ENCODE measurements at places on chromosomes 7 and 10.

GRCh38 chr7:7352845-7353244 is 170.5 kb downstream of the C1GALT1 start:
- no peak for DNase-seq

DNA sequence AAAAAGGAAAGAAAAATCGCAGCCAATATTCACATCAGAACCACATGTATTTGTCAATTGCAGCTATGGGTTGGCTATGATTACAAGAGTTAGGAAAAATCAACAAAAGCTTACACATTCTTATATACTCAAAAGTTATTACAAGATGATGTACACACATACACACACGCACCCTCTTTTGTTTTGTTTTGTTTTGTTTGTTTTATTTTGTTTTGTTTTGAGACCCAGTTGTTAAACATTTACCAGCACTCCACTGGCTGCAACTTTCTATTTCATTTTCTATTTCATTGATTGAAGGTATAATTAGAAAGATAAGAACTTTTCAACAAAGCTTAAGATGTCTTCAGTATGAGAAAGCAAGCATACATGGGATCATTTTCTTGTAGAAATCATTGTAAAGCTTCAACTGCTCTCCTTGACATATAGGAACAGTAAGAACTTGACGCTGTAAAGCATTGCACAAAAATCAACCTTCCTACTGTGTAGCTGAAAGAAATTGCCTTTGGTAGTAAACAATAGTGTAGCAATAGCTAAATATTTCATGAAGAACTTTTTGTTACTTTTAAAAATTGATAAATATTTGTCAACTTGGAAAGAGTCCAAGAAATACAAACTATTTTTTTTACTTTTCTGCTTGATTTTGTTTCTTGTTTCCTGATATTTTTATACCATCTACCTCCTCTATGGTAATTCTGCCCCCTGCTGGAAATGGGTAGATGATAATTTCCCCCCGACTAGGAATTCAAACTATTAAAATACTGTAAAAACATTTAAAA is 205.9 kb downstream of the MBL2 start:
- peak; percentile 24 for DNase-seq

DNA sequence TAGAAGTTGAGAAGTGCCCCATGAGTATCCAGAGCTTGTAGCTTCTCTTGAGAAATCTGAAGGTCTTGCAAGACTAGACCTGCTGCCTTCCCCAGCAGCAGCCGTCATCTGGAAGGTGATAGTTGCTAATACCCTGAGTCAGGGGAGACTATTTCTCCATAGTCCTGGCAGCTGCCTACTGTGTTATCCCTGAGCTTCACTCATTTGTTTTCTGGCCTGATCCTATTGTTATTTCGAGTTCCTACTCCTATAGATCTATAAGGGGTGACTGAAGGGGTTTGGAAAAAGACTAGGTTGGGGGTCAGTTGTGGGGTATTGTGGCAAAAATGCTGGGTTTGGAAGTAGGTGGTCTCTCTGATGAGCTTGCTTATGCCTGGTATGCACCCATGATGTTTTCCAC is 297.8 kb downstream of the CNTNAP2 start:
- no peak for DNase-seq

DNA sequence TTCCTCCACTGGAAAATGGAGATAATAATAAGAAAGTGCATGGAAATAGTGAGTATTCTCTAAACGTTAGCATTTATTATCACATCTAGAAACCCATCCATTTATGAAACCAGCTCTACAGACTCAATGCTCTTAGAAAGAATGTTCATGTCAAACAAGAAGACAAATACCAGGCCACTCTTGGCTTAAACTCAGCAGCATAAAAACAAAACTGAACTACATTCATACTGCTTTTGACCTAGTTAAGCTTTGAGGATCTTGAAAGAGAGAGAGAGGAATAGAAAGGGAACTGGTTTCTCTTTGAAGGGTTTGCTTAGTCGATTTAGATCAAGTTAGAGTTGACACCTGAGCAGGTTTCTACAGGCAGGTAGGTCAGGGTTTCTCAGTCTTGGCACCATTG is 332.9 kb upstream of the PRKCQ start:
- no peak for DNase-seq

- no peak for DNase-seq
Measured at GRCh38 chr10:61471491-61471890, 18.3 kb upstream of the TMEM26 start.

DNA sequence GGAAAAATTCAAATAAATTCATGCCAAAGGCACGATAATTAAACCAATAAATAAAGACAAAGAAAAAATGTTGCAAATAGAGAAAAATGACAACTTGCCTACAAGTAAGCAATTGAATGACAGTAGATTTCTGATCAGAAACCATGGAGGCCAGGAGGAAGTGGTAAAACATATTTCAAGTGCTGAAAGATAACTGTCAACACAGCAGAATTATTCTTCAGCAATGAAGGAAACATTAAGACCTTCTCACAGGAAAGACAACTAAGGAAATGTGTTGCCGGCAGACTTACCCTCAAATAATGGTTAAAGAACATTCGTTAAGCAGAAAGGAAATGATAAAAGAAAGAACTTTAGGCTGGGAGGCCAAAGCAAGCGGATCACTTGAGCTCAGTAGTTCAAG is 30.4 kb downstream of the RUNDC3B start:
- no peak for DNase-seq

GRCh38 chr7:132485136-132485535 is 91.1 kb downstream of the PLXNA4 start:
- no peak for DNase-seq

DNA sequence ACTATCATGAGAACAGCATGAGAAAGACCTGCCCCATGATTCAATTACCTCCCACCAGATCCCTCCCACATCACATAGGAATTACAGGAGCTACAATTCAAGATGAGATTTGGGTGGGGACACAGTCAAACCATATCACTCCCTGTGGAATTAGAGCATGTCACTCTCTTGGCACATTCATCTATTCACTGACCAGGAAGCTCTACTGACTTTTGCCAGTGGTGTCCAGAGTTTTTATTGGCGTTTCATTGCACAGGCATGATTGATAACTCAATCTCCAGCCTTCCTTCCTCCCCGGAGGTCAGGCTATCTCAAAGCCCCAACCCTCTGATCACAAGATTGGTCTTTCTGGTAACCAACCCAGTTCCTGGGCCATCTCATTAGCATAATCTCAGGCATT is 478.9 kb upstream of the NRP1 start:
- no peak for DNase-seq

DNA sequence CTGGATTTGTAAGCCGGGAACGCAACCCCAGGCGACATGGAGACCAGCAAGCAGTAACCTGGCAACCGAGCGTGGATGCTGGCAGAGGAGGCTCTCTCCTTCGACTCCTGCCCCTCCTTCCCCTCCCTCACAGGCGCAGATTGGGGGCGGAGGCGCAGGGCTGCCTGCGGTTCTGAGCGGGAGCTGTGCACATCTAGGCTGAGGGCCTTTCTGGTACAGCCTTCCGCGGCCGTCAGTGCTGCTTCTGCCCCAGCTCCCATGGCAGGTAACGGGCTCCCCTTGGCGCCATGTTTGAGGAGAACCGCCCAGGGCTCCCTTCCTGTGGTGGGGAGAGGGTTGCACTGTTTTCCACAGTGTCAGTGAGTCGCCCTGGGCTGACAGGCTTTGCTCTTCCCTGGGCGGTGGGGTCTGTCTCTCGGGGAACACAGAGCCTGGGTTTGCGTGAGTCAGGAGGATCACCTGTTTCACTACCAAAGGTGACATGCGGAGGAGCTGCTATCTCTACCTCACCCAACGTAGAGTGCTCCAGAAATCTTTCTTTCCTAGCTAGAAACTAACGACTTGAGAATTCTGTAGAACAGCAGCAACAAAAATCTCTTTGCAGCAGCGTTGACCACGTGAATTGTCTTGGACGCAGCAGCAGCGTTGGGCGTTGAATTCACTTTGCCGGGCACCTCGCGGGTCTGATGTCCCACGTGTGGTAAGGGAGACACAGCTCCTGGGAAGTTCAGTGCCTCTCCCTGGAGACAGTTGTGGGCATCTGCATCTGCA is 154.8 kb upstream of the COBL start:
- DNase-seq = no peak

DNA sequence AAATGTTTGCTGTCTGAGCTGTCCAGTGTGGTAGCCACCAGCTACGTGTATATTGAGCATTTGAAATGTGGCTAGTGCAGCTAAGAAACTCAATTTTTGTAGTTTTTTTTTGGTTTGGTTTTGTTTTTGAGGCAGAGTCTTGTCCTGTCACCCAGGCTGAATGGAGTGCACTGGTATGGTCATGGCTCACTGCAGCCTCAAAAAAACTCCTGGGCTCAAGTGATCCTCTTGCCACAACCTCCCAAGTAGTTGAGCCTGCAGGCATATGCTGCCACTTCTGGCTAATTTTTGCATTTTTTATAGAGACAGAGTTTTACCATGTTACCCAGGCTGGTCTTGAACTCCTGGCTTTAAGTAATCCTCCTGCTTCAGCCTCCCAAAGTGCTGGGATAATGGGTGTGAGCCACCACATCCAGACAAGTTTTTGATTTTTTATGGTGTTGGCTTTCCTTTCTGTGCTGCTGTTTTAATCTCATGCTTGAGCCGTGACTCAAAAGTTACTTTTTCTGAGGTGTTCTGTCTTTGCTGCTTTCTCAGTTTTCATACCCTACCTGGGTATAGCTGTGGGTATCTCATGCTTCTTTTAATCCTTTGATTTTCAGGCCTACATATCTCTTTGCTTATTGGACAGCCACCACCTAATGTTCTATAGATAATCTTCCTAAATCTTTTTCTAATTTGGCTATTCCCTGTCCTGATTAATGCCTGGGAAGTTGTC is 16.0 kb downstream of the WAC start:
- no peak for DNase-seq

DNA sequence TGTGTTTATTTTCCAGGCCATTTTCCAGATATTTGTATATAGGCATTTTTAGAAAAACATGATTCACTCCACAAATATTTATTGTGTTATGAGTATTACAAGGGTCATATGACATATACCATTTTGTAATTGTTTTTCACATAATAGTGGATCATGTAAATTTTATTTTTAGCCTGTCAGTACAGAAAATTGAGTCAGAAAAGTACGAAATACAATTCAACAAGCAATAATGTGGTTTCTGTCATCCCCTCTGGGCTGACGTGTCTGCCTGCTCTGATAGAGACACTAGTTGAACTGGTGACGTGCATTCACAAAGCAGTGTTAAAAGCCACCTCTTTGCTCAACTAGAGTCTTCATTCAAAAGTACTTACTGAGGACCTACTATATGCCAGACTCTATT is 97.9 kb upstream of the STEAP1B start:
- no peak for DNase-seq

DNA sequence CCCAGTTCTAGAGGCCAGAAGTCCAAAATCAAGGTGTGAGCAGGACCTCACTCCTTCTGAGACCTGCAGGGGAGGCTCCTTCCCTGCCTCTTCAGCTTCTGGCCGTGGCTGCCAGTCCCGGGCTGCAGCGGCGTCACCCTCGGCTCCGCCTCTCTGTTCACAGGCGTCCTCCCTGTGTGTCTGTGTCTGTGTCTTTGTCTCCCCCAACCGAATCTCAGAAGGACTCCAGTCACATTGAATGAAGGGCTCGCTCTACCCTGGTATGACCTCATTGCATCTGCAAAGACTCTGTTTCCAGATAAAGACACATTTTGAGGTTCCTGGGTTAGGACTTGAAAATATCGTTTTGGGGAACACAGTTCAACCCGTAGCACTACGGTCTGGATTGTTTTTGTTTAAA is 33.1 kb upstream of the GALNT11 start:
- no peak for DNase-seq

DNA sequence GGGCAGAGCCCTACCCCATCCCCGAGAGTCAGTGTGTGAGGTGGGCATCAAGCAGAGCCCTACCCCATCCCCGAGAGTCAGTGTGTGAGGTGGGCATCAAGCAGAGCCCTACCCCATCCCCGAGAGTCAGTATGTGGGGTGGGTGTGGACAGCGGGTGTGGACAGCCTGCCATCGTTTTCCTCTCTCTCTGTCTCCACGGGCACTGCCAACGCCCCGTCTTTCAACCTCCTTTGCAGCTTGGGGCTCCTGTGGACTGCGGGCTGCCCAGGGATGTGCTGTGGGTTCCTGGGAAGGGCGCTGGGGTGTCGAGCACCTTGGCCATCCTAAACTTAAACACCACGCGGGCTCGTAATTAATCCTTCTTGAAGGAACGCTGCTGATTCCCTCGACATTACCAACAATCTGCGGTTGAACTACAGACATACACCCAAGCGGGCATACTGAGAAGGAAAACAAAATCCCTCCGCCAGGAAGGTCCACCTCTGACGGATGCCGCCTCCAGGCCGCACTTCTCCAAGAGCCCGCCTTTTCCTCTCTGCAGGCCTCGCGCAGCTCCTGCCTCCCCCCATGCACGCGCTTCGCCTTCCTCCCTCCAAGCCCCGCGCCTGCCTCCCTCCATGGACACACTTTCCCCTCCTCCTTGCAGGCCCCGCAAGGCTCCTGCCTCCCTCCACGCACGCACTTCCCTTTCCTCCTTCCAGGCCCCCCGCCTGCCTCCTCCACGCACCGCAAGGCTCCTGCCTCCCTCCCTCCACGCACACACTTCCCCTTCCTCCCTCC is 65.1 kb downstream of the ADARB2 start:
- no peak for DNase-seq

DNA sequence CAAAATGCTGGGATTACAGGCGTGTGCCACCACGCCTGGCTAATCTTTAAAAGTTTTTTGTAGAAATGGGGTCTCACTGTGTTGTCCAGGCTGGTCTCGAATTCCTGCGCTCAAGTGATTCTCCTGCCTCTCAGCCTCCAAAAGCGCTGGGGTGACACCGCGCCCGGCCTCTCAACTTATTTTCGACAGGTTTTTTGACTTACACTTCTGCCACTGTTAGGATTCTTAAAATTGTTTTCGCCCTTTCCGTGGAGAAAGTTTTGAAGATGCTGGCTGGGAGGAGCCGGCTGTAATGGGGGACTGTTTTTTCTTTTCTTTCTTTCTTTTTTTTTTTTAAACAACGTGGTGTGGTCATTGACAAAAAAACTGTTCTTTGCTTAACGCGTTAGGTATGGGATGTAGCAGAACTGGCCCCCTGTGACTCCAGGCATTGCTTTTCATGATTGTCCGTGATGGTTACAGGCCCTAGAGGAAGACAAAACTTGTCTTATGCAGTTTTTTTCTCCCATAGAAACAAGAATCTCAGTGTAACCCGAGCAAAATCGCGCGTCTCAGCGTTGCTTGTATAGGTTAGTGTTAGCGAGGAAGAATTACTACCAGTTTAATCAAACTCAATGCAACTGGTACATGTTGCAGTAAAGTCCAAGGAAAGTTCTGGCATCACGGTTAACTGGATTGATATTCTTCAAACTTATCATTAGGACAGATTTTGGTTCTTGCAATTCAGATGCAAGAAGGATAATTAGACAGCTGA is 72.2 kb downstream of the DAGLB start:
- no peak for DNase-seq

GRCh38 chr7:117645481-117646165 is 165.8 kb downstream of the CFTR start:
- DNase-seq = peak; percentile 15
